Vagina (tissue), 2 donors: ENCODE measurements at places on chromosomes 2 and 18. TPM values are rescaled to one million over a fixed set of nuclear protein-coding genes. Genes with fewer than 3 reads are reported as not detected.

- no peak for DNase-seq
These were observed 341.8 kb downstream of the RBM43 start for GRCh38 chr2:150919901-150920300.

DNA sequence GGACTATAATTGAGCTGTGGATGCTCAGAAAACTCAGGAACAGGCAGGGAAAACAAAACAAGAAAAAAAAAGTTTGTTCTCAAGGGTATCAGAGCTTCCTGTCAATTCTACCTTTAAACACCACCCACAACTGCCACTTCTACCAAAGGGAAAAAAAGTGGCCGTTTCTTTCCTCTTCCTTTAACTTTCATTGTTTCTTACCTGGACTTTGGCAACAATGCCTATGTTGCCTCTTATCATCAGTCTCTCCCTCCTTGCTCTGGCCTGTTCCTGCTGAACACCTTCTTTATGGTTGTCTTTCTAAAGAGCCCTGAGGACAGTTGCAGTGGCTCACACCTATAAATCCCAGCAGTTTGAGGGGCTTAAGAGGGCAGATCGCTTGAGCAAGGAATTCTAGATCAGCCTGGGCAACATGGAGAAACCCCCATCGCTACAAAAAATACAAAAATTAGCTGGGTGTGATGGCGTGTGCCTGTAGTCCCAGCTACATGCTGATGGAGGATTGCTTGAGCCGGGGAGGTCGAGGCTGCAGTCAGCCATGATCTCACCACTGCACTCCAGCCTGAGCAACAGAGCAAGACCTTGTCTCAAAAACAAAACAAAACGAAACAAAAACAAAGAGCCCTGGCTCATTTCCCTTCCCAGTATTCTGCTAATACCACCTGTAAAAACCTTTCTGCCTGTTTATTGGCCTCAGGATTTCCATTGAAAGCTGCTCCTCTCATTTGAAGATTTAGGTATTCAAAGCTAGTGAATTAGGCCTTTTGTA lies 18.0 kb upstream of the NR4A2 start:
- no peak for DNase-seq

- no peak for DNase-seq
These were observed 11.4 kb upstream of the RBBP8 start for GRCh38 chr18:22921772-22922171.

DNA sequence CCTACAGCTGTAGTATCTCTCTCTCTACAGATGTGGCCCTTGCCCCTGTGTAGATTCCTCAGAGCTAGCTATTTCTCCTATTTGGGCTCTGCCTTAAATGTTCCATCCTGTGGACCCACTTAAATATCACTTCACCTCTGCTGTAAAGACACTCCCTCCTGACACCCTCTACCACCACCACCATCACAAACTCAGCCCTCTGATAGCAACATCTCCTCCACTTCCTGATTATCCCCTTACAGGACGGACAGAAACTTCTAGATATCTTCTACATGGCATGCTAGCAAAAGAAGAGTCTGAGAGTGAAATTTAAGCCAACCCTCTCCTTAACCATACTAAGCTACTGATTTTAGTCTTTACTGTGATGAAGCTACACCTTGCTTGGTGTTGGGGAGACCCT lies 3.2 kb upstream of the MAPRE2 start:
- no peak for DNase-seq

DNA sequence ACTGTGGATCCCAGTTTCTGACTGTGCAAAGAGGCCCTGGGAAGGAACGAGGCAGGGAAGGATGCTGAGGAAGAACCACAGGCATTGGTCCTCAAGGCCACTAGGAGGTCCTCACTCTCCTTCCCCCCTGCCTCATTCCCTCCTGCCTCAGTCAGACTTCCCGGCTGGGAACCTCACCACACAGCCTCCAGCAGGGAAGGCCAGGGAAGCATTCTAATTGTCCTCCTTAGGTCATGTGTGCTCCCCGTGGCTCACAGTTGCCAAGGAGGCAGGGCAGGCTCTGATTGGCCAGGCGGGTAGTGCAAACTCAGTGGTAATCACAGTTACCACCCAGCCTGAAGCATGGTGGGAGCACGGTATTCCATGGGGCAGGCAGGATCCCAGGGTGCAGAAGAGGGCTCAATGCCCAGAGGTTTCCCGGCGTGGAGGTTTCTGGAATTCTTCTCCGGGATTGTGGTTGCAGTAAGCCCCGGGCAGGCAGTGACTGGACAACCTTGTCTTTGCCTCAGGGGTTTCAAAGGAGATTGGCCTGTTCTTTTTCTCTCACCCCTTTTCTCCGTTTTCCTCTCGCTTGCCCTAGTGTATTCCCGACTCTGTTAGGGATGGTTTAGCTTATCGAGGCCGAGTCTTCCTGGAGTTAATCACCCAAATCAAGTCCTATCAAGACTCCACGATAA lies 27.1 kb downstream of the FER1L5 start:
- DNase-seq = no peak

The G6PC2 gene
- total RNA-seq = not detected

DNA sequence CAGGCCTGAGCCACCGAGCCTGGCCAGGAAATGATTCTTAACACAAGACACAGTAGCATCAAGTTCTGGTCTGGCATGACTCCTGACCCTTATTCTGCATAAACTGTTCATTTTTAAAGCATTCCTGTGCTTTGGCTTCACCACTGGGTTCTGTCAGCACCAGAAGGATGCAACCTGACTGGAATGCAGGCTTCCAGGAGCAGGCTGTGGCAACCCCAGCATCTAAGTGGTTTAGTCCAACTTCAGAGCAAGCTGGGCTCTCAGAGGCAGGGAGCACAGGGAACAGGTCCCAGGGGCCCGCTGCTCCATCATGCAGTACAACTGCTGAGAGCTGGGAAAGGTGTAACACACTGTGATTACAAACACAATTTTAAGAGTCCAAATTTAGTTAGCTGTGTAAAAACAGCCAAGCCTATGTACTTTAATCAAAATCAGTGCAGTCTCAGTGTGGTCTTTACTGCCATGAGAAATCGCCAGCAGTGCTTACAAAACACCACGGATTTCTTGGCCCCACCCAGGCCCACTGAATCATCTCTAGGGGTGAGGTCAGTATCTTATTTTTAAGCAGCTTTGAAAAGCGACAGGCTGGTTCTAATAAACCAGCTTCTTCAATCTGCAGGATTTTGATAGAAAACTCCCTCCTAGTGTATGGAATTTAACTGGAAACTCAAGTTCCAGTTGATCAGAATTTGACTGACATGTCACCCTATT lies 44.4 kb upstream of the TMEM182 start:
- no peak for DNase-seq

DNA sequence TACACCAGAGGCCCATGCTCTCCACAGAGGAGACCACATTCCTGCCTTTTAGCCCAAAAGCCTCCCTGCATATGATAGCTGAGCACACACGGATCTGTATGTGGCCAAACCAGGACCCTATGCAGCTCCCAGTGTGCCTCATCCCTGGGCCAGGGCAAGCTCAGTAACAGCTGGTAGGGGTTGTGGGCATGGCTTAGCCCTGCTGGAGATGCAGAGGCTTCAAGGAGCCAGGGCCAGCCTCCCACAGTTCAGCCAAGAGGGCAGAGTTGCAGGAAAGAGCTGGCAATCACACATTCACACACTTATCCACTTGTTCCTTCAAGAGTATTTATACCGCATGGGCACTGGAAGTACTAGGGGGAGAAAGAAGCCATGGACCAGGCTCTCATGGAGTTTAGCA lies 1.6 kb upstream of the LIMS2 start:
- no peak for DNase-seq

DNA sequence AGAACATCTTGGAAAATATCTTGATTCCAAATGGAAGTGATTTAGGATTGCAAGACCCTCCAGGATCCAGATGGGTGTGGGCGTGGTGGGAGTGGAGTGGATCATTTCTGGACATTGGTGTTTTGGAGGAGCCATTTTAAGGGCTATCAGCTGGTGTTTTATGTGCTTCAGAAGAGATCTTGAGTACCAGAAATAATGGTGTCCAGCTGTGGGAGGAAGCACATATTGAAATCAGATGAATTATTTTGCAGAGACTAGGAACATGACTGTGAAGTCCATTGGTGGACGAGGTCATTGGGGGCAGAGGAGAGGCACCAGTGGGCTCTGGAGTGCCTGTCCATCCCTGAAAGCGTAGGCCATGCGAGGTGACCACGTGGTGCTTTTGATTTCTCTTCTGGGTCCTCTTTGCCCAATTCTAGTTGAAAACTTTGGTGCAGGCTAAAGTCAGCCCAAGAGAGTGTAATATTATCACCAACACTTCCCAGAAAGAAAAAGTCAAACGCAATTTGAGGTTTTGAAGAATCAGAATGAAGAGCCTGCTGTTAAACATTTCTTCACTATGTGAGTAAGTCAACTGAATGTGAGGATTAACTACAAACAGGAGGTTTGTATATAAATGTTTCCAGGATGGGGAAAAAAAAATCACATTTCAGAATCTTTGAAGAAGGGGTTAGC lies 31.6 kb downstream of the RNF144A start:
- DNase-seq = no peak

The ABCG5 gene
- total RNA-seq = not detected

The TMX3 gene
- total RNA-seq = 32.7 TPM

GRCh38 chr2:147789720-147790119 lies 55.1 kb upstream of the ACVR2A start:
- no peak for DNase-seq

GRCh38 chr2:127515383-127515915 lies 10.8 kb downstream of the IWS1 start:
- no peak for DNase-seq

DNA sequence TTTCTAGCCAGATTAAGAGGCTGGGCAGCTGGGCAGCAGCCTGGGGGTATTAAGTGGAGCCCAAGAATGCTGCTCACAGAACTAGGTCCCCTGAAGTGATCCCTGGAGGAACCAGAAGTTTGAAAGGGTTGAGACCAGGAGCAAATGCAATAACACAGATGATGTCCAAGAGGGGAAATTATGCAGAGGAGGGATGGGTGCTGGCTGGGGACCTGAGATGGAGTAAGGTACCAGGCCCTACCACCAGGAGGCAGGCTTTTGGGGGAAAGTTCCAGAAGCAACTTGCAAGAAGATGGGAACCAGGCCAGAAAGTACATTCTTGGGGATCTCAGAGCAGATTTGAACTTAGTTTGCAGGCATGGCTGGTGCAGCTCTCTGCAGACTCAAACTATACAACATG lies 175.1 kb downstream of the NCK2 start:
- DNase-seq = no peak

DNA sequence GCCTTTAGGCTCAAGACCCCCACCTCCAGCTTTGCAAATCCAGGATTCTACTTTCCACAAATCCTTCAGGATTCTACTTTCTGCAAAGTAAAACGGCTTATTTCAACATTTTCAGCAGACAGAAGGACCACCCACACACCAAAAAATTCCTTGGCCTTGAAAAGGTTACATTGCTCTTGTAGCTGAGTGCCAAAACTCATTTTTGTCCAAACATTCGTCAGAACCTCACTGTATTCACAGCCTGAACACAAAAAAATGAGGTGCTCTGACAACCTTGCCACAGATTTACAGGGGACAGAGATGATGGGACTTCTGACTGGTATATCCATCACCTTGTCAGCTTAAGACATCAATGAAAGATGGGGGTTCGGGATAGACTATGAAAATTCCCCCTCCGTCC lies 63.0 kb upstream of the COX7A2L start:
- DNase-seq = no peak

DNA sequence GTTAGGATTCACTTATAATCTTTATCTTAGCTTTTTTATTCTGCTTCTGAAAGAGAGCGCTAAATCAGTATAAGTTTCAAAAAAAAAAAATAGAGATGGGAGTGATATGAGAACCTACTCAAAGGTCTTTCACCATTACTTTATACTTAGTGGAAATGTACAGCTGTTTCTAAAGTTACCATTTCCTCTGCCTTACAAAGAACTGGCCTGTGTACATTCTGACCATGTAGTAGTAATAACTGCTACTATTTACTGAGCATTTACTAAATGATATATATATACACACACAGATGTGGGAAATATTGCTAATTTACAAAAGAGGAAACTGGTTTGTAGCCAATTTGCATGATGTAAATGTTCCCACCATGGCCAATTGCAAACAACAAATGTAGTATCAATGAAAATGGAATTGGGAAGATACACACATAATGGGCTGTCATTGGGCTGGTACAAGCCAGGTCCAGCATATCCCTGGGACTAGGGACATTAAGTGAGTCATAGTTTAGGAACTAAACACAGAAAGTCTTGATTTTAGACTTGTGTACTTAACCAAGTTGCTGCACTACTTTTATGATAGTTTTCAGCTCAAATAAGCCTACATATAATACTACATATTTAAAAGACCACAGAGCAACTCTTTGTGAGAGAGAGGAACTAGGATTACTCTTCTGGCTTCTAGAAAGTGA lies 67.1 kb downstream of the DYNC1I2 start:
- no peak for DNase-seq

The EPB41L3 gene
- total RNA-seq = 53.0 TPM

DNA sequence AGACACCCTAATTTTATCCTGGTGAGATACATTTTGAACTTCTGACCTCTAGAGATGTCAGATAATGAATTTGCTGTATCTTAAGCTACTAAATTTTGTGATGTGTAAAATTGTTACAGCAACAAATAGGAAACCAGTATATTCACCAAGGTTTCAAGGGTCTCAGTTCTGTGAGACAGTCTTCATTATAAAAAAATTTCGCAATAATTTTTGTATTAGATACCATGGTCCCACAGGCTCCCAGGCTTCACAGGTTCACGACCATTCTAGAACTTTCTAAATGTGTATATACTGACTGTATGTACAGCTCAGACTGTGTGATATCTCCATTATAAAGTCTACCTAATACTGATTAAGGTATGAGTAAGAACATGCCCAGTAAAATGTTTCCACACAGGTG lies 181.4 kb downstream of the ZNF804A start:
- DNase-seq = no peak

GRCh38 chr2:86302320-86302719 lies 35.1 kb downstream of the REEP1 start:
- no peak for DNase-seq

The CROCC2 gene
- total RNA-seq = 0.49 TPM

DNA sequence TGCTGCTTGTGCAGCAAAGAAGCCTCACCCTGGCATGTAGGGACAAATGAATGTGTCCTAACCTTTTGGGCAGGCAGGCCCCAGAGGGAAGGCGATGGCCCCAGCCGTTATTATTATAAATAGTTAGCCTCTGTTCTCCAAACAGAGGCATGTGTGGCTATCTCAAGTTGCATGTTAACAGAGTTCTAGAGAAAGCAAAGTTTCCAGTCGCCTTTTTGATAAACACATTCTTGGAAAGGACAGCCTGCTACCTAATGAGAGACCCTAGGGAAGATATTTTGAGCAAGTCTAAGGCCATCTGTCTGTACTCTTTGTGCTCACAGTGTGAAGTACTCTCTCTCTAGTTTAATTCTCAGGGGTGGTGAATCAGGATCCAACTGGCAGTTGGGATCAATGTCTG lies 97.4 kb upstream of the FHL2 start:
- DNase-seq = no peak

- DNase-seq = no peak
These were observed 1.5 kb downstream of the GDF7 start for GRCh38 chr2:20668451-20668850.

The ZNF804A gene
- total RNA-seq = 1.2 TPM

The PLCL1 gene
- total RNA-seq = 6.6 TPM

- no peak for DNase-seq
These were observed 14.1 kb upstream of the PMAIP1 start for GRCh38 chr18:59885579-59886163.
